ENCODE measurements at places on chromosomes 5 and 9. TPM values are rescaled to one million over a fixed set of nuclear protein-coding genes. Genes with fewer than 3 reads are reported as not detected.

- no peaks in the 10 kb centered on the region for H3K4me1 ChIP-seq
- H3K27me3 ChIP-seq = no peaks in the 10 kb centered on the region
- H3K27ac ChIP-seq = no peak overlapping the region
- no peaks in the 10 kb centered on the region for H3K36me3 ChIP-seq
- no peak overlapping the region for H3K4me3 ChIP-seq
These were observed 477.0 kb upstream of the RGMB start for GRCh38 chr5:98296426-98296825.

DNA sequence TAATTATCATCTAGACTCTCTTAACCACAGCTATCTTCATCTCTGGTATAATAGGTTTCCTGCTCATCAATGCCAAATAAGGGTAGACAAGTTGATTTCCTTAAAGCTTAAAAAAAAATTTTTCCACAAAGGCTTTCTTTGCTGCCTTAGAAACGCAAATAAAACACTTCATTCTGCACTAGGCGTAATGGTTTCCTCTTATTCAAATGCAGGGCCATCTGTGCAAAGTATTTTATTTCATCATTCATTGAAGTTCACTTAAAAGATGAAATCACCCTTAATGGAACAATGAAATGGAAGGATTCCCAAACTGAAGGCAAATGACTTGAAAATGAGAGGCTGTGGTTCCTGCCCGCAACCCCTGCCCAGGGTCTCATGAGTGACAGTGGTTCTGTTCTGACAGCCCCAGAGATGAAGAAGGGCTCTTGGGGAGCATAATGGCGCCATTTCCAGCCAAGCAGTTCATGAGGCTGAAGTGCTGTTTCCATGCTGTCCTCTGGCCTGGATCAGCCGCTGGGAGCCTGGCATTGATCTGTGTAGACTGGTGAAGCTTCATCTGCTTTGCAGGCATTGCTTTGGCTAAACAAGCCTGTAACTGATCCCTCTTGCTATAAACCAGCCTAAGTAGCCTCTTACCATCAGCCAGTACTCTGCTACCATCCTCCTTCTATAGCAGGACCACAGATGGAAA is 276.9 kb upstream of the WWC1 start:
- H3K27ac ChIP-seq = no peak overlapping the region
- H3K36me3 ChIP-seq = no peaks in the 10 kb centered on the region
- no peak for DNase-seq
- H3K4me1 ChIP-seq = no peaks in the 10 kb centered on the region
- peaks cover 2% of the 10 kb centered on the region for H3K27me3 ChIP-seq

GRCh38 chr5:147863454-147864158 is 14.9 kb upstream of the SCGB3A2 start:
- no peaks in the 10 kb centered on the region for H3K27me3 ChIP-seq
- DNase-seq = no peak
- H3K4me1 ChIP-seq = no peaks in the 10 kb centered on the region

DNA sequence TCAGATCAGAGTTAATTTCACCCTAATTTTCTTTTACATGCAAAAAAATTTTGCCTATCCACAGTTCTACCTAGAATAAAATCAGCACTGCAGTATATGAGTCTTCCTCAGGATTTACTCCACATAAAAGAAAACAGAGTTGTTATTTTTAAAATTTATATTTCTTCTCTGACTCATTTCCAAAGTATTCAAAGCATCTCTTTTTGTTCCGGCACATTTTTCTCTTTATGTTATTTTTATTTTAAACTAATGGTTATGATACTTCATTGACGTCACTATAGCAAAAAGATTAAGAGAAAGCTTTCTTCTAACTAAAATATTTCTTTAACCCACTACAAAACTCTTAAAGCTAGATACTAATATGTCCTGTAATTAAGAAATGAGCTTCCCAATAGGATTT is 590.4 kb downstream of the PRELID2 start:
- no peak for DNase-seq
- H3K4me3 ChIP-seq = no peak overlapping the region
- H3K27me3 ChIP-seq = no peaks in the 10 kb centered on the region
- no peaks in the 10 kb centered on the region for H3K36me3 ChIP-seq
- H3K4me1 ChIP-seq = no peaks in the 10 kb centered on the region

DNA sequence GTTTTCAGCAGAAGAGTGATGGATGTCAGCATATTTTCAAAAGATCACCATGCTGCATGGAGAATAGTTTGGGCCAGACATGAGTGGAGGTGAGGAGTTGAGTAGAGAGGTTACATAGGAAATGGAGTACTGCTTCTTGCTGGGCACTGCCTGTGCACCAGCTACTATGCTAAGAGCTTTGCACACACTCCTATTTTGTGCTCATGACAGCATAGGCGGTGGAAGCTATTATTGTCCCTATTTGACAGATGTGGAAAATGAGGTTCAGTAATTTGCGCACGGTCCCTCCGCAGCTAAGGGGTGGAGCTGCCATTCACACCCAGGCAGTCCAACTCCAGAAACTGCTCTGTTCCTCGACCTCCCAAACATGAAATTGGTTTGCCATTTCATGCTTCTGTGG is 67.8 kb downstream of the ENTREP1 start:
- no peaks in the 10 kb centered on the region for H3K36me3 ChIP-seq
- peaks cover 3% of the 10 kb centered on the region for H3K27me3 ChIP-seq
- no peaks in the 10 kb centered on the region for H3K4me1 ChIP-seq
- H3K27ac ChIP-seq = no peak overlapping the region
- no peak overlapping the region for H3K4me3 ChIP-seq

- no peak for DNase-seq
- H3K27me3 ChIP-seq = no peaks in the 10 kb centered on the region
- no peak overlapping the region for H3K27ac ChIP-seq
- H3K36me3 ChIP-seq = no peaks in the 10 kb centered on the region
- no peak overlapping the region for H3K4me3 ChIP-seq
These were observed 137.4 kb upstream of the IL12B start for GRCh38 chr5:159467666-159468065.

DNA sequence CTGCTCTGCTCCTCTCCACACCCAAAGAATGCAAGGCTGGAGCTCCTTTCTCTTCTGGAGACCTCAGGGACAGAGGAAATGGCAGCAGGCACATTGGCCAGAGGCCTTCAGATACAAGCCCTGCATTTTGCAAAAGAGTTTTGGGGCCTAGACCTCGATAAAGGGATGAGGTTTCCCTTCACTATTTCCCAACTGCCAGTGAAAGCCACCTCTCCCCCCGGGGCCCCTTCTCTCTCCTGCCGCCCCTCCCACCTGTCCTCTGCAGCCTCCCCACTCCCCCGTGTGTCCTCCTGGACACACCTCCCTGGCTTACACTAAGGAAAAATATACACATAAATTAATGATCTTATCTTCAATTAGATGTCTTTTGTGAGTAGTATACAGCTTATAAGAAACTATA is 21.3 kb upstream of the LMNB1 start:
- H3K27ac ChIP-seq = no peak overlapping the region
- H3K4me3 ChIP-seq = no peak overlapping the region
- no peak for DNase-seq
- no peaks in the 10 kb centered on the region for H3K27me3 ChIP-seq
- H3K36me3 ChIP-seq = no peaks in the 10 kb centered on the region

GRCh38 chr9:104993291-104993963 is 65.5 kb upstream of the ABCA1 start:
- H3K36me3 ChIP-seq = no peaks in the 10 kb centered on the region
- no peak overlapping the region for H3K4me3 ChIP-seq
- H3K4me1 ChIP-seq = peaks cover 35% of the 10 kb centered on the region
- peaks cover 1% of the 10 kb centered on the region for H3K27me3 ChIP-seq

- no peak overlapping the region for H3K4me3 ChIP-seq
- no peak overlapping the region for H3K27ac ChIP-seq
- no peaks in the 10 kb centered on the region for H3K4me1 ChIP-seq
- H3K27me3 ChIP-seq = no peaks in the 10 kb centered on the region
- H3K36me3 ChIP-seq = no peaks in the 10 kb centered on the region
These were observed 146.7 kb upstream of the KLF9 start for GRCh38 chr9:70561111-70561510.

- H3K36me3 ChIP-seq = no peaks in the 10 kb centered on the region
- no peaks in the 10 kb centered on the region for H3K27me3 ChIP-seq
- H3K4me3 ChIP-seq = no peak overlapping the region
- no peak overlapping the region for H3K27ac ChIP-seq
- peaks cover 10% of the 10 kb centered on the region for H3K4me1 ChIP-seq
- DNase-seq = no peak
These were observed 7.3 kb downstream of the ACER2 start for GRCh38 chr9:19416143-19416542.

- H3K27ac ChIP-seq = peak overlapping the region; percentile 68
- no peaks in the 10 kb centered on the region for H3K27me3 ChIP-seq
- DNase-seq = peak; percentile 47
- peak overlapping the region; percentile 54 for H3K4me3 ChIP-seq
- H3K36me3 ChIP-seq = no peaks in the 10 kb centered on the region
These were observed 44.7 kb upstream of the IL17B start for GRCh38 chr5:149423794-149424268.

GRCh38 chr9:104903609-104904008 is 24.3 kb downstream of the ABCA1 start:
- H3K36me3 ChIP-seq = peaks cover 5% of the 10 kb centered on the region
- no peaks in the 10 kb centered on the region for H3K27me3 ChIP-seq
- H3K4me3 ChIP-seq = peak overlapping the region; percentile 29
- peaks cover 100% of the 10 kb centered on the region for H3K4me1 ChIP-seq

- DNase-seq = peak; percentile 24
- peak overlapping the region; percentile 48 for H3K4me3 ChIP-seq
- peaks cover 27% of the 10 kb centered on the region for H3K4me1 ChIP-seq
- H3K36me3 ChIP-seq = no peaks in the 10 kb centered on the region
- H3K27me3 ChIP-seq = no peaks in the 10 kb centered on the region
These were observed 6.9 kb upstream of the ZBTB5 start for GRCh38 chr9:37471942-37472684.

DNA sequence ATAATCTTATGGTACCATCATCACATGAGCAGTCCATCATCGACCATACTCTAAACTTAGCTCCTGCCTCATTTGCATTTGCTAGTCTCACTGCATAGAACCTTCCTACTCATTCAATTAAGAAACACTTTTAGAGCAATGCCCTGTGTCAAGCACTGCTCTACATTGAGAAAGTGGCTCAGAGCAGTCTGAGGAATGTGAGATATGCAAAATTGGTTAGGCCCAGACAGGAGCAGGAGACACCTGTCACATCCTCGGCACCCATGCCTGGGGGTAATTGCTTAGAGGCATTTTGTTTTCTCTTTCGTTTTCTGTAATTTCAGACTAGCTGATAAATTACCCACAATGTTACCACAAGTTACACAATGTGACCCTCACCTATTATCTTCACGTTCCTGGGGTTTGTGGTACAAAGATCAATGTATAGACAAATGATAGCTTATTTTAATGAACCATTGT is 4.9 kb upstream of the RARS1 start:
- no peak overlapping the region for H3K4me3 ChIP-seq
- no peaks in the 10 kb centered on the region for H3K27me3 ChIP-seq
- peaks cover 24% of the 10 kb centered on the region for H3K4me1 ChIP-seq
- peak; percentile 28 for DNase-seq

GRCh38 chr5:135469911-135470310 is 17.8 kb upstream of the TIFAB start:
- no peak for DNase-seq
- no peaks in the 10 kb centered on the region for H3K27me3 ChIP-seq
- H3K27ac ChIP-seq = no peak overlapping the region
- H3K4me3 ChIP-seq = no peak overlapping the region
- peaks cover 20% of the 10 kb centered on the region for H3K4me1 ChIP-seq
- H3K36me3 ChIP-seq = no peaks in the 10 kb centered on the region

- H3K4me3 ChIP-seq = no peak overlapping the region
- H3K27ac ChIP-seq = no peak overlapping the region
- no peaks in the 10 kb centered on the region for H3K36me3 ChIP-seq
- DNase-seq = no peak
- H3K4me1 ChIP-seq = no peaks in the 10 kb centered on the region
- no peaks in the 10 kb centered on the region for H3K27me3 ChIP-seq
These were observed 479.5 kb downstream of the TAF11L14 start for GRCh38 chr5:18113721-18114120.

DNA sequence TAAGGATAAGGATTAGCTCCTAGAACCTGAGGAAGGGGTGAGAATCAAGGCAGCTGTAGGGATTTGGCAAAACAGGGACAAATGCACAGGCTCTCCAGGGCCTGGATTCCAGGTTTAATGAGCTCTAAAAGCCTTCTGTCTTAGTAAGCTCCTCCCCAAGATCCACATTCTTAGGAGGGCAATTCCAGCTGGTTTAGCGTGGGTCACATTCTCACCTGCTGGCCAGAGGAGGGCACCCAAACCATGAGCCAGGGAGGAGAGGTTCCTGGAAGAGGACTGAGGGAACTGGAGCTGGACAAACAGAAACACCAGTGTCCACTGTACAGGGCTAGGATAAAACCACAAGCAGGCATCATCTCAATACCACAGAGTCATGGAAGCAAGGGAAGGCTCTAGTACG is 480.0 kb downstream of the CCDC171 start:
- H3K36me3 ChIP-seq = no peaks in the 10 kb centered on the region
- H3K27ac ChIP-seq = no peak overlapping the region
- H3K4me1 ChIP-seq = no peaks in the 10 kb centered on the region
- DNase-seq = no peak
- no peaks in the 10 kb centered on the region for H3K27me3 ChIP-seq

- H3K27me3 ChIP-seq = no peaks in the 10 kb centered on the region
- H3K4me1 ChIP-seq = peaks cover 44% of the 10 kb centered on the region
- DNase-seq = no peak
- H3K36me3 ChIP-seq = no peaks in the 10 kb centered on the region
- H3K4me3 ChIP-seq = no peak overlapping the region
These were observed 92.0 kb upstream of the DNAH5 start for GRCh38 chr5:14036514-14036913.

The ADAMTS19 gene
- total RNA-seq = not detected

The SPINK4 gene
- 0.53 TPM for total RNA-seq

The PHF2 gene
- 9.1 TPM for total RNA-seq

The PRR7 gene
- total RNA-seq = 5.0 TPM

The FOXD4L6 gene
- not detected for total RNA-seq

The ARSI gene
- 17.6 TPM for total RNA-seq

Data from HepG2 (cell line).